T-helper 1 cell treated with Interleukin-12 subunit alpha and Interleukin-12 subunit beta and Interleukin-4 antibody, amounts not matched to agents 30 ng/mL and 1 ng/mL, for 36 hours (primary cell): ENCODE measurements at places on chromosomes 6 and 20. TPM values are rescaled to one million over a fixed set of nuclear protein-coding genes. Genes with fewer than 3 reads are reported as not detected.

The HTR1E gene
- total RNA-seq, result not detected in 2 replicates

The PTK7 gene
- 1.4 and 1.7 TPM in 2 replicates for total RNA-seq

The EIF6 gene
- total RNA-seq, result 115 and 118 TPM in 2 replicates

The SLC13A3 gene
- total RNA-seq, result 0.12 and 0.17 TPM in 2 replicates

The CD93 gene
- 5.5 and 5.9 TPM in 2 replicates for total RNA-seq

The LY86 gene
- 5.5 and 5.8 TPM in 2 replicates for total RNA-seq

The RWDD1 gene
- total RNA-seq, result 35.9 and 40.8 TPM in 2 replicates

The ENPP1 gene
- 0.24 and 0.27 TPM in 2 replicates for total RNA-seq

The SLC17A1 gene
- total RNA-seq, result 0.15 TPM in 1 of 2 replicates, not detected in the other

The PLCB4 gene
- total RNA-seq, result not detected in 2 replicates

The RIPPLY2 gene
- not detected in 2 replicates for total RNA-seq

The TNFRSF6B gene
- total RNA-seq, result not detected in 2 replicates

The PPP1R3G gene
- not detected in 2 replicates for total RNA-seq

The OTOR gene
- not detected in 2 replicates for total RNA-seq

The THEMIS gene
- 58.0 and 61.0 TPM in 2 replicates for total RNA-seq

The C20orf204 gene
- 14.7 and 15.5 TPM in 2 replicates for total RNA-seq

The SLC35F1 gene
- total RNA-seq, result not detected in 2 replicates

The TGM3 gene
- total RNA-seq, result not detected in 2 replicates

The KIF3B gene
- total RNA-seq, result 25.4 and 26.9 TPM in 2 replicates

The BLOC1S5 gene
- total RNA-seq, result 15.7 and 16.6 TPM in 2 replicates

The ZBTB9 gene
- total RNA-seq, result 11.7 and 12.1 TPM in 2 replicates

The APOBEC2 gene
- not detected in 2 replicates for total RNA-seq

The TAGAP gene
- total RNA-seq, result 42.2 and 43.7 TPM in 2 replicates

The AVP gene
- total RNA-seq, result not detected in 2 replicates

The CRISP3 gene
- total RNA-seq, result not detected in 2 replicates

The LY6G6C gene
- total RNA-seq, result 0.41 TPM in 1 of 2 replicates, not detected in the other

The MTRF1L gene
- total RNA-seq, result 18.9 and 20.5 TPM in 2 replicates

The LCA5 gene
- total RNA-seq, result 0.10 TPM in 2 replicates

The PI16 gene
- 2.5 and 4.6 TPM in 2 replicates for total RNA-seq

The MANEA gene
- 23.0 and 28.2 TPM in 2 replicates for total RNA-seq

The CST3 gene
- total RNA-seq, result 0.59 and 0.83 TPM in 2 replicates

The HLA-DPA1 gene
- total RNA-seq, result 201 and 213 TPM in 2 replicates

The WFDC10B gene
- not detected in 2 replicates for total RNA-seq

The CCR6 gene
- total RNA-seq, result 0.42 and 0.49 TPM in 2 replicates

The ADGB gene
- not detected in 2 replicates for total RNA-seq

The CHMP4B gene
- total RNA-seq, result 78.0 and 84.5 TPM in 2 replicates

The DNAH8 gene
- 0.12 and 0.41 TPM in 2 replicates for total RNA-seq

The TAF4 gene
- total RNA-seq, result 23.2 and 28.4 TPM in 2 replicates

The RRAGD gene
- 9.5 and 11.5 TPM in 2 replicates for total RNA-seq
